A673 (cell line): ENCODE measurements at places on chromosomes 6 and 20.

DNA sequence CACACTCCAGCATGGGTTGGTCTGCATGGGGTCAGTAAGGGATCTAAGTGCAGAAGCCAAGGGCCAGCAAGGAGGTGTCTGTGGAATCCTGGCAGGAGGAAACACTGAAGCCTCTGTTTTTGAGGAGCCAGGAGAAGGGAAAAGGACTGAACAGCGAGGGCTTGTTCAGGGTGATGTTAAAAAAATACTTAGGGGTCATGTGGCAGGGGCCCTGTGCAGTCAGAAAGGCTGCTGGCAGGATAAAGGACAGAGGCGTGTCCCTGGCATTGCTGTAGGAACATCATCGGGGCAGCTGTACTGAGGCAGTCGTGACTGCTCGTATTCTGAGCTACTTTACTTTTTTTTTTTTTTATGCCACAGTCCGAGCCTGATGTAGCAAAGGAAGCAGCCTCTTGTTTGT, 127.1 kb upstream of the ZFP64 start:
- DNase-seq: no peak

GRCh38 chr20:18665135-18665534, 77.3 kb downstream of the DTD1 start:
- DNase-seq: no peak

DNA sequence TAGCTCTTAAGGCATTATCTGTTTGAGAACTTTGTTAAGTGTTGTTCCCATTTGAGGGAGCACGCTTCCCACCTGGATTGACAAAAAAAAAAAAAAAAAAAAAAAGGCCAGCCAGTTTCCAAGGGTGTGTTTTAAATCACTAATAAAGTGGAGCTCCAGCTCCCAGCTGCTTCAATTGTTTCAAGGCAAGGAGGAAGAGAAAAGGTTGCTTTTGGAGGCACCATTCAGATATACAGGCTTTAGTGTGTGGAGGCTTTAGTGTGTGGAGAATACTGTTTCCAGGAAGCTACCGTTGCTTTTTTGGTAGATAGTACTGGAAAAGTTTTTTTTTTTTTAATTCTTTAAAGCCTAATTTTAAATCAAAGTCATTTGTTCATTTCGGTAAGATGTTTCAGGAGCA, 17.3 kb downstream of the BMP2 start:
- no peak for DNase-seq

DNA sequence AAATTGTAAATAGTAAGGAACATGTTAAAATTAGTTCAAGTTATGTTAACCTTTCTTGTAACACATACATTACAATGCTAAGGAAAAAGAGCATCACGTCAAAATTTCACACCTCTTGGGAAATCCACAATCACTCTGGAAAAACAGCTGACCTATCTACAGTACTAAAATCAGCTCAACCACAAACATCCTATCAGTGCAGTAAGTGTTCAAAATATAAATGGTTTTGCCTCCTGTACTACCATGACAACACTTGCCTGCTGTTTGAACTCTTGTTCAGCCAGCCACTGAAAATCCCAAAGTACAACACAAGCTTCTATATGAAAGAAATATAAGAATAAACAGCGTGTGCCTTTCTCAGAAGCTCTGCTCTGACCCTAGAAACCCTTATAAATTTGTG, 83.5 kb upstream of the PLN start:
- no peak for DNase-seq

DNA sequence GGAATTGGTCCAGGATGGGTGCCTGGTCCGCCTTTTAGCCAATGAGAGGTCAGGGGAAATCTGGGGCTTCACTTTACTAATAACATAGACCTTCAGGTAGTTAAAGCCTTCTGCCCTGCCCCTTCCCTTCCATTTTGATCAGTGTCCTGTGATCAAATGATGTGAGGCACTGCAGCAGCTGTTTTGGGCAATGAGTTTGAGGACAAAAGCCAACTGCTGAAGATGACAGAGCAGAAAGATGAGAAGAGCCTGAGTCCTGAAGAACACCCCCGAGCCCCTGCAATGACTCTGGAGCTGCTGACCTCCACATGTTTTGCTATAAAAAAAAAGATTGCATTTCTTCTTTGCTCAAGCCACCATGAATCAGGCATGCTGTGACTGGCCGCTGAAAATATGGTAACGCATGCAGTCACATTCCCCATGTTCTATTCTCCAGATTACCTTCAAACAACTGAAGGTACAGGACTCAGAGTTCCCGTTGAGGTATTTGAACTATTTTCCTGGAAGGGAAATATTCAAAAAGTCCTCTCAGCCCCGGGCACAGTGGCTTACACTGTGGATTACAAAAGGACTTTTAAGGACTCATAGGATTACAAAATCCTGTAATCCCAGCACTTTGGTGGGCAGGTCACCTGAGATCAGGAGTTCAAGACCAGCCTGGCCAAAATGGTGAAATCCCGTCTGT, 45.7 kb upstream of the B4GALT5 start:
- DNase-seq: no peak

DNA sequence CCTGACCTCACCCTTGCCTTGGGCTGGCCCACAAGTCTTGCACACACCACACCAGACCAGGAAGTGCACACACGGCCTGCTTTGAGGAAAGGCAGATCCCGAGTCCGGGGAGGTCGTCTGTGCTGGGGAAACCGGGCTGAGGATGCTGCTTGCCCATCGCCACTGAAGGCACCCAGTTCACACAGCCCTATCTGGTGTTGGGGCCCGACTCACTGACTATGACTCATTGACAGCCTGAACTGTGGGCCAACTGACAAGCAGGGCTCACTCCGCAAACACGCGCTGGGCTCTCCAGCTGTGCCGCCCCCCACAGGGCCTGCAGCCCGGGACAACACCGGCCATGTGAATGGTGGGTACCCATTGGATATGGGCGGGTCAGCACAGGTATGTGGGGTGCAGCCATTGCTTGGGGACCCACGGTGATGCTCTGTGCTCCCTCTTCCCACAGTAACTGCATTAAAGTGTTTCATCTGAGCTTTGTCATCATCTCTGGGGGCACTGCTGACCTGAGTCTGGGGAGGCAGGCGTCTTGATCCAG, 1.6 kb downstream of the SAMD10 start:
- DNase-seq: no peak

GRCh38 chr6:10837622-10837994, 731 bp downstream of the MAK start:
- DNase-seq: peak; percentile 27
